ENCODE measurements at places on chromosomes 6 and 20. TPM values are rescaled to one million over a fixed set of nuclear protein-coding genes. Genes with fewer than 3 reads are reported as not detected.

BNIP5 gene
- not detected for total RNA-seq

MYBL2 gene
- total RNA-seq, result 53.1 TPM

BEND6 gene
- total RNA-seq, result 24.6 TPM

CTCFL gene
- total RNA-seq, result not detected

AIF1 gene
- total RNA-seq, result not detected
